ENCODE measurements at places on chromosomes 5 and 9.

GRCh38 chr5:96816411-96816939 lies 8.7 kb upstream of the ERAP1 start:
- no peak for DNase-seq

GRCh38 chr5:41527201-41527779 lies 16.9 kb upstream of the PLCXD3 start:
- no peak for DNase-seq

DNA sequence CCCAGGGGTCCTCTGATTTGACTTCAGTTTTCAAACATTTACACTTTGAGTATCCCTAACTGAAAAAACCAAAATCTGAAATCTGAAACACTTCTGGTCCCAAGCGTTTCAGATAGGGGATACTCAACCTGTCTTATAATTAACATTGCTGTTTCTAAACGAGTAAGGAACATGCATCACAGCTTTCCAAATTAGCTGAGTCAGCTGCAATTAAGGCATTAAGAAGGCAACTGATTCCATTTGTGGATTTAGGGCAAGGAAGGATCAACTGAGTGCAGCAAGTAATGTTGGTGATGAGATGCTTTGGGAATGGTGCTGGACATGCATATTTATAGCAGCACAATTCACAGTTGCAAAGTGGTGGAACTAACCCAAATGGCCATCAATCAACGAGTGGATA lies 168.6 kb downstream of the ACER2 start:
- no peak for DNase-seq

DNA sequence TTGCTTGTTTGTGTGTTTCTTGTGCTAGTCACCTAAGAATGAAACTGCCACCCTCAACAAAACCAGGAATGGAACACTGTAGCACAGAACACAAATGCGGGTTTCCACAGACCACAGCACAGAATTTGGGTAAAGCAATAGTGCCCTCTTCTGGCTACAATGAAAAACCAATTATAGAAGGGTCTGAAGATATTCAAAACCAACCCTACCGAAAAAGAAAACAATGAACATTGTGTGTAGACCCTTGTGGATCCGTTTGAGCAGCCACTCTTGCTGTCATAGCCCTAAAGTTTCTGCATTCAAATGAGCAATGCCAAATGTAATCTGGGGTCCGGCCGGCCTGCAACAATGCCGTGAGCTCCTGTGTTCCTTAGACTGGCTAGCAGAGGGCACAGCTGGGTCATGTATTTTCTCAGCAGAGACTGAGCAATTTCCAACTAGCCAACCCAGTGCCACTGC lies 8.3 kb upstream of the ENC1 start:
- DNase-seq: no peak

DNA sequence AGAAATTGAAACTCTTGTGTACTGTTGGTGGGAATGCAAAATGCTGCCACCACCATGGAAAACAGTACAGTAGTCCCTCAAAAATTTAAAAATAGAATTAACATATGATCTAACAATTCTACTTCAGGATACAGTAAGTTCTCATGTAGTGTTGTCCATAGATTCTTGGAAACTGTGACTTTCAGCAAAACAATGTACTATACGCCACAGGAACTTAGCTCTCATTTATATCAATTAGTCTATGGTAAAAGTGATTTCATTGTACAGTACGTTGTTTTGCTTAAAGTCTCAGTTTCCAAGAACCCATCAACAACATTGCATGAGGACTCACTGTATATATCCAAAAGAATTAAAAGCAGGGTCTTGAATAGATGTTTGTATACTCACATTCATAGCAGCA lies 233.5 kb upstream of the GAS1 start:
- DNase-seq: no peak
